NCI-H2081 treated with DMSO at 0.1 percent for 48 hours (cell line): ENCODE measurements at places on chromosomes 13 and 19.

DNA sequence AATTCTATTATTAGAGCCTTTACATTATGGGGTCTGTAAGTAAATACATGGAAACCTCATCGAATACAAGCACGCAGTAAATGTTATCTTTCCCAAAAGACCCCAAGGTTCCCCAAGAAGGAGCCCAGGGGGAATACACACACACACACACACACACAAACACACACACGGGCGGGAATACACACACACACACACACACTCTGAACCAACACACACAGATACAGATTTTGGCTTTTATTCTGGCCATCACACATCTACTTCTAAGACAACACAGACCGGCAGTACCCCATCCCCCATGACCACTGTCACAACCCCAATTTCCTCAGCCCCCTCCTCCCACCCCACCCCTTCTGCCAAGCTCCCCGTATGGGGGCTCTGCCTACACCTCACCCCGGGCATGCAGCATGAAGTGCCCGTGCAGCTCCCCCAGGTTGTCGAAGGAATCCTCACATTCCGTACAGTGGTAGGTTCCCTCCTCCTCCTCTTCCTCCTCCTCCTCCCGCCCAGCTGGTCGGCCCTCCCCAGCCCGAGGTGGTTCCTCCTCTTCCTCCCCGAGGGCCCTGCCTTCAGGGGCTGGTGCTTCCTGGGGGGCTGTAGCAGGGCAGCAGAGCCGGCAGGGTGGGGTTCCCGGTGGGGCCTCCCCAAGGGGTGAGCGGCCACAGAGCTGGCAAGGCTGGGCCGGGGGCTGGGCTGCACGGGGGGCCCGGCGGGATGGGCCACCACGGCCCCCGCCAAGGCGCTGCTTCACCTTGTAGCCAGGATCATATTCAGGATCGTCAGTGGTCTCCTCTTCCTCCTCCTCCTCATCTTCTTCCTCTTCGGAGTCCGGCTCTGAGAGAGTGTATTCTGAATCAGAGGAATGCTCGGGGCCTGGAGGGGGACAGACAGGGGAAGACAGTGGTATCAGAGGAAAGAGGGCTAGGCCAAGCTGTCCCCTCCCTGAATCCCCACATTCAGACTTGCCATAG, 4.4 kb upstream of the SRRM5 start:
- no peak for DNase-seq

GRCh38 chr13:51626749-51627148, 42.5 kb downstream of the WDFY2 start:
- no peak for DNase-seq

GRCh38 chr13:72383646-72384045, 343.8 kb downstream of the MZT1 start:
- DNase-seq, result no peak

GRCh38 chr19:14412324-14412995, 6.7 kb downstream of the DDX39A start:
- no peak for DNase-seq

DNA sequence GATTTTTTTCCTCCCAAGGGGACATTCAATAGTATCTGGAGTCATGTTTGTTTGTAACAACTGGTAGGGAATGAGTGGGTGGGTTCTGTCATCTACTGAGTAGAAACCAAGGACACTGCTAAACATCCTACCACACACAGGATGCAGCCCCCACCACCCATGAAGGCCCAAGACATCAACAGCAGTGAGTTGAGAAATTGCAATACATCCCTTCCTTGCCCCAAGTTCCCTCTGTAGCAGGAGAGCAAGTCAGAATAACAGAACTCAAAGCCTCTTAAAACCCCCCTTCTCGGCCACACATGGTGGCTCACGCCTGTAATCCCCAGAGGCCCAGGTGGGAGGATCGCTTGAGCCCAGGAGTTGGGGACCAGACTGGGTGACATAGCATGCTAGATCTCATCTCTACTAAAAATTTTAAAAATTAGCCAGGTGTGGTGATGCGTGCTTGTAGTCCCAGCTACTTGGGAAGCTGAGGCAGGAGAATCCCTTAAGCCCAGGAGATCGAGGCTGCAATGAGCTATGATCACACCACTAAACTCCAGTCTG, 2.4 kb upstream of the CYP2F1 start:
- DNase-seq, result no peak

DNA sequence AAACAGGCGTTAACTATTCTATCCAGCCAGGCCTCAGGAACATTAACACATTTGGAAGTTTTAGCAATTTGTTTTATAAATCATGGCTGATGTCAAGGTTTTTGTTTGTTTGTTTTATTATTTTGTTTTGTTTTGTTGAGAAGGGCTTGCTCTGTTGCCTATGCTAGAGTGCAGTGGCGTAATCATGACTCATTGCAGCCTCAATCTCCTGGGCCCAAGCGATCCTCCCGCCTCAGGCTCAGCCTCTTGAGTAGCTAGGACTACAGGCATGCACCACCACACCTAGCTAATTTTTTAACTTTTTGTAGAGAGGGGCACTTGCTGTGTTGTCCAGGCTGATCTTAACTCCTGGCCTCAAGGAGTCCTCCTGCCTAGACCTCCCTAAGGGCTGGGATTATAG, 28.3 kb downstream of the NUP58 start:
- no peak for DNase-seq

GRCh38 chr13:81762449-81762848, 1421.5 kb upstream of the SPRY2 start:
- no peak for DNase-seq

DNA sequence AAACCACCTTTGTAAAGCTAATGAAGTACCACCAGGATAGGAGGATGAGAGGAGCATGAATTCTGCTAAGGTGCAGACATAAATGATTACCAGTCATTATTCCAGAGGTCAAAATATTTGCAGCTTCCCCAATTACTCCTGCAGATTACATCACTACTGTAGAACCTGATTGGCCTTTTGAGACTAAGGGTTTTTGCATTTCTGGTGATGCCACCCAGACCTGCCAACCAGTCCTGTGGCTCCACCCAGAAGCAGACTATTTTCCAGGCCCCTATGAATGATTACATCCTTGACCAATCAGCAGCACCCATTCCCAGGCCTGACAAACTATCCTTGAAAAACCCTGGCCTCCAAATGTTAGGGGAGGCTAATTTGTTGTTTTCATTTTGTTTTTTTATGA, 11.2 kb upstream of the KCNC3 start:
- DNase-seq, result no peak

DNA sequence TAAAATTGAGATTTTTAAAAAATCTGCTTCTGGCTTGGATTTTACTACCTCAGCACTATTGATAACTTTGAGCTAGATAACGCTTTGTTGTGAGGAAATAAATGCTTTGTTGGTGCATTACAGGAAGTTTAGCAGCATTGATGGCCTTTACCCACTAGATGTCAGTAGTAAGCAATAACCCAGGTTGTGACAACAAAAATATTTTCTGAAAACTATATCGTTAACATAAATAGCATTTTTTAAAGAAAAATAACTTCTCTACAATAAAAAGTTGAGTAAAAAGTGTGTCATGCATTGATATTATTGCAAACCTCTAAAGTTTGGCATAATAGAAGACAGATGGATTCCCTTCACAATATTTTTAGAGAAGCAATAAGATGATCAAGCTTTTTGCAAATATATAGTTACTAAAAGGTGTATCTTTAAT, 1246.5 kb downstream of the UQCRFS1 start:
- no peak for DNase-seq

DNA sequence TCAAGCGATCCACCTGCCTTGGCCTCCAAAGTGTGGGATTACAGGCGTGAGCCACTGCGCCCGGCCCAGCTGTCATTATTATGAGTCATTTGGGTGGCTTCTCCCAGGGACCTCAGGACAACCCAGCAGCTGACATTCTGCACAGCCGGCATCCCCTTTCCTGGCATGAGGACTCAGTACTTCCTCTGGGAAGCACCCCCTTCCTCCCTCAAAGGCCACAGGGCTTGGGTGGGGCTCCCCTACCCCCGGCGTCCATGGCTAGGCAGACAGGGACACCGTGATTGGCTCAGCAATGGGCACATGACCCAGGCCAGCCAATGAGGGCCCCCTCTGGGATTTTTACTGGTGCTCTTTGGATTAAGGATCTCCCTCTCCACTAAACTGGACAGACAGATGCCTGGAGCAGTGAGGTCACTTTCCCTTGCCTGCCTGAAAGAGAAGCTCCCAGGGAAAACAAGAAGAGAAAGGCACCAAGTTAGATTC, 6.0 kb downstream of the KANK2 start:
- no peak for DNase-seq

DNA sequence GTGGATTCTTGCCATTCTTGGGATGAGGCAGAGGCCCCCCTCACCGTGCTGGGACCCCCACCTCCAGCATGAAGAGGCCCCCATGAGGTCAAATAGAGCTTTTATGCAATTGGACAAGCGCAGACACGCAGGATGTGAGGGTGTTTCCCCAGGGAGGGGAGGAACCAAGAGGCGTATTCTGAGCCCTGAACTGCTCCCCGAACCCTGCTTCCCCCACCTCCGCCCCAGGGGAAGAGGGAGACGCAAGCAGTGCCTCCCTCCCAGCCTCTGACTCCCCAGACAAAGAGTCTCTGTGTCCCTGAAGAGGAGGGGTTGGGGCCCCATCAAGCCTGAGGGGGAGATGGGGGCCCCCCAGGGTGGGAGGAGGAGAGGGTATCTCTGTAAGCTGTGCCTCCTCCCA, 1.3 kb upstream of the RDH8 start:
- no peak for DNase-seq

DNA sequence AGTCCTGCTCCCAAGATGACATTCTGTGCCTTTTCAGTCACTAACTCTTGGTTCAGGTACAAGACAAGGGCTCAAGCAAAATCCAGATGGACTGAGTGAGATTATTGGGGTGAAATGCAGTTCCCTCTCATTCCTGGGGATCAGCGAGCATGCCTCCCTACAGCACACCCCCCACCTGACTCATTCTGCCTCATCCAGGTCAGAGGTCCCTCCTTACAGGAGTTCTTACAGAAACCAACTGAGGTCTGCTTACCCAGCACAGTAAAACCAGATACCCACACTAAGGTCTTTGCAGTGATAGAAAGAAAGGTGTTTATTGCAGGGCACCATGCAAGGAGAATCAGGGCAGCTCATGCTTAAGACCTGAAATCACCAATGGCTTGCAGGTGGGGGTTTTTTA, 21.6 kb upstream of the MRI1 start:
- DNase-seq, result no peak

- DNase-seq, result no peak
These were observed 43.3 kb downstream of the FLT1 start for GRCh38 chr13:28451482-28452217.

DNA sequence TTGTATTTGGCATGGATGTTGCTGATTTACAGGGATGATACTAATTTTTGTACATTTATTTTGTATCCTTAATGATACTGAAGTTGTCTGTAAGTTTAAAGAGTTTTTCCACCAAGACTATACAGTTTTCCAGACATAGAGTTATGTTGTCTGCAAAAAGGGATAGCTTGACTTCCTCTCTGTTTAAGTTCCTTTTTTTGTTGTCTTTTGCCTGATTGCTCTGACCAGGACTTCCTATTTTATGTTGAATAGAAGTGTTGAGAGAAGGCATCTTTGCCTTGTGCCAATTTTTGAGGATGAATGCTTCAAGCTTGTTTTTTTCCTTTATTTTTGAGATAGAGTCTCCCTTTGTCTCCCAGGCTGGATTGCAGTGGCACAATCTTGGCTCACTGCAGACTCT, 36.8 kb upstream of the ZNF681 start:
- no peak for DNase-seq

DNA sequence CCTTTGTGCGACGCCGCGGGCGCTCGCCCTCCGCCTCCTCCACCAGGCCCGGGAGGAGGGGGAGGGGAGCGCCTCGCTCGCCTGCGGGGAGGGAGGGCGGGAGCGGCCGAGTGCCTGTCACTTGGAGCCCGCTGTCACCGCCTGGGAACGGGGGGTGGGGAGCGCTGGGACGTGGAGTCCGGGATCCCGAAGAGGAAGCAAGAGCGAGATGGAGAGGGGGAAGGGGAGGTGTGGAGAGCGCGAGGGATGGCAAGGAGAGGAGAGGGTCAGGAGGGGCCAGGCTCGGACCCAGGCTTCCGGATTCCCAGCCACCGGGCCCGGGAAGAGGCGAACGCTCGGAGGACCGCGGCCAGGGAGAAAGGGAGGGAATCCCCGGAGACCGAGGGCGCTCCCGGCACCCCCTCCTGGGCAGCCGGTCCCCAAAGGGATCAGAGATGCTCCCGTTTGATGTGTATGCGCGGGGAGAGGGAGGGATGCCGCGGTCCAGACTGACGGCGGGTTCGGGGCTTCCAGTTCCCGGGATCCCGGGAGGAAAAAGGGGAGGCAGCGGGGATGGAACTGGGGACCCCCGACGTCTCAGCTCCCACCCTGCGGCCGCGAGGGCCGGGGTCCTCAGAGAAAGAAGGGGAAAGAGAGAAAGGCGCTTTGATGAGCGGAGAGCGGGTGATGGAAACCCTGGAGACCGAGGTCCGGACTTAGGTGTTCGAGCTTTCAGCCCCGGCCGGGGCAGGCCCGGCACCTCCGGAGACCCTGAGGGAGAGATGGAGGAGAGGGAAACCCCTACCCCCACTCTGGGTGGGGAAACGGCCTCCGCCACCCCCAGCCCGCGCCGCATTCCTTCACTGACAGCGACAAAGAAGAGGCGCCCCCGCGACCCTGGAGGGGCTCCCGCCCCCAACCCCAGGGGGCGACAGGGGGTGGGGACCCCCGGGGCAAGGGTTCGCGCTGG, 4.7 kb upstream of the DPF1 start:
- no peak for DNase-seq

- no peak for DNase-seq
These were observed at the start of gene ELSPBP1 for GRCh38 chr19:47994209-47994802. TSS of gene ELSPBP1 (plus strand) at chr19:47994632. CDS start at chr19:48008668, 14,036 bp downstream.

DNA sequence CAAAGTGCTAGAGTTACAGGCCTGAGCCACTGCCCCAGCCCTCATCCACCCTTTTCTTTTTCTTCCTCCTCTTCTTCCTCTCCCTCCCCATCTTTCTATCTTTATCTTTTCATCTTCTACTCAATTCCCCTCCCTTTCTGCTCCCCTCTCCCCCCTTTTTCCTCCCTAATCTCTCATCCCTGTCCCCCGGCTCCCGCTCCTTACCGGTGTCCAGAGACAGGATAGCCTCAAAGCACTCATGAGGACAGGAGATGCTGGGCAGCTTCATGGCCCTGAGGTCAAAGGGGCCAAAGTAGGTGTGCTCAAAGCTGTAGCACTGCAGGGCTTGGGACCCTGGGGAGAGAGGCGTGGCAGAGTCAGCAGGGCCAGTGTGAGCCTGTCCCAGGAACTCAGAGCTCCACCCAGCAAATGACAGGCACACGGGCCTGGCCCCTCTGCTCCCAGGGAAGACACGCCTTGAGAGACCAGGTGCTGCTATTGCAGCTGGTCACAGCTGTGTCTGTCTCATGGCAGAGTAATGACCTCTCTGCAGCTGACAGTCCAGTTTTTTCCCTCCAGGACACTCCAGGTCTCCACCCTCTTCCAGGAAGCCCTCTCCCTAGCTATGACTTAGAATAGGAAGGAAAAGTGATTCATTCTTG, 2.6 kb downstream of the LYPD5 start:
- no peak for DNase-seq

- DNase-seq, result no peak
These were observed 17.9 kb downstream of the COG3 start for GRCh38 chr13:45482571-45483173.

GRCh38 chr13:91111476-91112200, 235.8 kb upstream of the MIR17HG start:
- DNase-seq, result no peak
